ENCODE measurements at places on chromosomes 6 and 20.

DNA sequence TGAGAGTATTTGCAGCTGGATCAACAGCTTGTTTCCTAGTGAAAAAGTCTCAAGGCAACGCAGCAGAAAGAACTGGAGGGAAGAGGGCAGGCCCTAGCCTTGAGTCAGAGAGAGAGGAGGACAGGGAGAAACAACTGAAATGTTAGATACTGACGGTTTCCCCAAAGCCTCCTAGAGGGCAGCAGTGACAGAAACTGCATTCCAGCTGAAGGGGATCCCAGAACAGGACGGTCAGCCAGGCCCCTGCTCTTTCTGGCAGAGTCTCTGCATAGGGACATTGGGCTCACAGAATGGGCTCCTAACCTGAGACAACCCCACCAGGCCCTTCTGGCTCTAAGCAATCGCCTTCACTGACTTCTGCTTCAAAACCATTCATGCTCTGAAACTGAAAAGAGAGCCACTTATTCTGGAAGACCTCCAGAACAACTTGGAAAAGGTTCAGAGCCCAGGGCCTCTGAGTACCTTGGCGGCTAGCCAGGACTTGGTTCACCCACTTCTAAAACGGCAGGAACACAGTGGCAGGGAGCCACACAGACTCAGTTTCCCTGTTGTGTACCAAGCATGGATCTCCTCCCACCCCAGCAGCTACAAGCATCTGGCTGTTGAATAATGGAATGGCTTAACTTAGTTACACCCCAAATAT, 72.9 kb downstream of the PSMB1 start:
- DNase-seq: peak; percentile 33

DNA sequence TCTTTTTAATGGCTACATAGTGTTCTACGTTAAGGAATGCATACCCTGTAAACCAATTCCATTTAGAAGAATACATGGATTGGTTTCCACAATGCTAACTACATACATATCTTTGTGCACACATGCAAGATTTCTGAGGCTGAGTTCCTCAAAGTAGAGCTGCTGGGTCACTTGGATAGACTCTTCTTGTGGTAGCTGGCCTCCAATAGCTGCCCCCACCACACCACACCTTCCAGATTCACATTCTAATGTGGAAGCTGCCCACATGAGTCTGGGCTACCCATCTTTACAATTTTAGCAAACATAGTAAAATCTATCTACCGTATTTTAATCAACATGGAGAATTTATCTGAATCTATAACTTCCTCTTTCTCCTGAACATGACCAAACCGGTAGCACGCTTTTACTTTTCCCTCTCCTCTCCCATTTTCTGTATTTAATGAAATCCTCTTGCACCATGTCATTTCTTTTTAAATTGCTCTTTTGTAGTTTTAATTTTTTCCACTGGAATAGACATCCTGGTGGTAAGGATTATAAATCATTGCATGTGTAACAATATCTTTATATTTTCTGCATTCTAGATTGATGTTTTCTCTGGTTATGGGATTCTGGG, 74.7 kb upstream of the CITED2 start:
- no peak for DNase-seq

- DNase-seq: no peak
Observed at GRCh38 chr20:50586531-50587232, 76.5 kb downstream of the PTPN1 start.

DNA sequence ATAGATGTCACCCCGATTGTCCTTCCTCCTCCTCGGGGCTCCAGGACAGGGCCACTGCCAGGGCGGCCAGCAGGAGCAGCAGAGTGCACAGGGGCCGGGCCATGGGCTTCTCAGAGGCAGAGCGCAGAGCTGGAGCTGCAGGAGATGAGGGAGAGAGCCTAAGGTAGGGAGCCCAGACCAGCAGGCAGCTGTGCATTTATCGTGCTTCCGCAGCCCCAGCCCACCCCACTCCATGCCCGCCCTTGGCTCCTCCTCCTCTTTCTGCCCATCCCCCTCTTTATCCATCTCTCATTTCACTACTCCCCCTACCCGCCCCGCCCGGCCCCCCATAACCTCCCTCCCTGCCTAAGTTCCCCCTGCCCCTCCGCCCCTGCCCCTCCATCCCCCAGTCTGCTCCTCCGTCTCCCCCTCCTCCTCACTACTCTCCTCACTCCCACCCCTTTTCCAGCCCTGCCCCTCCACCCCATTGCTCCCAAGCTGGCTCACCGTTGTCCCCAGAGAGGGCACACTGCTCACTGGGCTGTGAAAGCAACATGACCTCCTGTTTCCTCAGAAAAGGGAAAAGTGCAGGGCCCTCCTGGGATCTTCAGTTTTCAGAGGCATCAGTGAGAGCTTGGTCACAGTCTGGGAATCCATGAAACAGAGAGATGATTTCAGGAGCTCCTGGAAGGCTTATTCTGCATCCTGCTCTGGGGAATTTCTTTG, 25.5 kb upstream of the CST1 start:
- DNase-seq: no peak

- no peak for DNase-seq
Observed at GRCh38 chr6:129685662-129686031, 24.3 kb downstream of the ARHGAP18 start.

GRCh38 chr6:50047026-50047425, 2.7 kb downstream of the DEFB112 start:
- no peak for DNase-seq

All from cardiac fibroblast (primary cell).